Right renal cortex interstitium (tissue), 3 donors: ENCODE measurements at places on chromosomes 3 and 15.

DNA sequence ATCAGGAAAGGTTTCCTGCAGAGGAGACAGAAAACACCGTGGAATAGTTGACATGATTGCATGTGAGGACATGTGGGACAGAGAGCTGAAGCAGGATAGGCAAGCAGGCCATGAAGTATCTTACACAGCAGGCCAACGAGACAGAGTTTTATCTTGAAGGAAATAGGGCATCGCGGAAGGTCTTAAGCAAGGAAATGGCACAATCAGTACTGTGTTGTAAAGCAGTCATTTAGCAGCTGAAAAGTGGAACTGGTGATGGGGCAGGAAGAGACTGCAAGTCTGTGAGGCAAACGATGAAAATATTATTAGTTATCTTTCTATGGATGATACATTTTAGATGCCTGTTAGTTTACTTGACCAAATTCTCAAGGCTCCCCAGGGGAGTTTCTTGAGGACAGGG, 535.1 kb downstream of the SOX2 start:
- DNase-seq = no peak

GRCh38 chr3:132180337-132180791, 136.8 kb upstream of the ACP3 start:
- peak; percentile 29 for DNase-seq

DNA sequence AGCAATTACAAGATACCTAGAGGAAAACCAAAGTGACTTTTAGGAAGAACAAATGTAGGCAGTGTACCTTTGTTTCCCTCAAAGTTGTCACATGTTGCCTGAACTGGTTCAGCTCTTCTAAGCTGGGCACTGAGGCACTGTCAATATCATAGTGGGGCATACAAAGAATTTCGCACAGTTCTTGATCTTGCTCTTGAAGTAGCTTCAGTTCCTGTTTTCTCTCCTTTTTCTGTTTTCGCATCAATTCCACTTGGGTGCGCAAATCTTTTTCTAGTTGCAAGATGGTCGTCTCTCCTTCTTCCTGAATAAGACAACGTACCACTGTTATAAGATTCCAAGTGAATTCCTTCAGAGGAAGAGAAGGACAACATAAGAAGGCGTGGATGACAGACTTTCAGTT, 12.7 kb downstream of the PRC1 start:
- no peak for DNase-seq

DNA sequence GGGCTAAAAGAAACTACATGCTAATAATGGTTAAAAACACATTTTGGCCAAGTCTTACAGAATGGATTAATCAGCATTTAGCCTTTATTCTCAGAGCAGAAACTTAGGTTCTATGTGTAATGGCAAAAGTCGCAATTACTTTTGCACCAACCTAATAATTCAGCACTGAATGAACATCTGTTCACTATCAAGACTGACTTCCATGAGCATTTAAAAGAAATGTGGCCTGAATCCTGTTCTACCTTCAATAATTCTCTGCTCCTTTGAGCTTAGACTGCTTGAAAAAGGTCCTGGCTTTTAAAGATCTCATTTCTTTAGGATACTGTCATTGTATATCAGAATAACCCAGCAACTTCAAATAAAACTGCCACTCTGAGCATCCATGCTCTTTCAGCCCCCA, 145.9 kb downstream of the PDZRN3 start:
- no peak for DNase-seq

GRCh38 chr15:40793216-40793989, 13.5 kb upstream of the ZFYVE19 start:
- no peak for DNase-seq

- DNase-seq = no peak
These were observed 17.5 kb downstream of the CCR8 start for GRCh38 chr3:39346785-39347585.

DNA sequence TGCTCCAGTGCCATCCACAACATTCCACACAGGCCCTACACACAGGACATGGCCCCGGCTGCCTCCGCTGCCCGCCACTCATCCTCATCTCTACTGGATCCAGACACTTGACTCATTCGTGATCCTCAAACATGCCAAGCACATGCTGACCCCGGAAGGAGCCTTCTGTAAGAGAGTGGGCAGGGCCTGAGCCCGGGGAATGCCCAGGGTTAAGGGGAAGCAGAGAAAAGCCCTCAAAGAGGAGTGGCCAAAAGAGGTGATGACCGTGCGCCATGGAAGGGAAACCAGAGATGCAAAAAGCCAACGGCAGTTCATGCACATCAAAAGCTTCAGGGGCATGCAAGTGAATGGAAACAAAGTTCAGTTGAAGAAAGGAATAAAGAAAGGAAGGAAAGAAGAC, 46.1 kb downstream of the RFTN1 start:
- DNase-seq = no peak

DNA sequence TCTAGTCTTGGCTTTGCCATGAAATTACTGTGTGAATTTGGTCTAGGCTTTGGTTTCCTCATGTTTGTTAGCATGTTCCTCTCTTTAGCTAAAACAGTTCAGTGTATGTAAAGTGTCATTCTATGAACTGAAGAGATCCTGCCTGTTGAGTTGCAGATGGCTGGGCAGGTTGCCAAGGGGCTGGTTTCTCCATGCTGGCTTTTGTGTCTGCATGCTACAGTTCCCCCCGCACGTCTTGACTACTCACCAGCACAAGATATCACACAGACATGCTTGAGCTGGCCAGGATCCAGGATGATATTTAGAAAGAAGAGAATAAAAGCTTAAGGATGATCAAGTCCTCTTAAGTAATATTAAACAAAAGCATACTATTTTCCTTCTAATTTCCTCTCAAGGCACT, 90.2 kb downstream of the CERS3 start:
- peak; percentile 57 for DNase-seq

GRCh38 chr15:73323374-73323955, 45.3 kb downstream of the HCN4 start:
- DNase-seq = no peak

- DNase-seq = no peak
These were observed 11.3 kb downstream of the USF3 start for GRCh38 chr3:113685124-113685523.

GRCh38 chr15:63114465-63114864, 7.2 kb upstream of the LACTB start:
- DNase-seq = no peak

DNA sequence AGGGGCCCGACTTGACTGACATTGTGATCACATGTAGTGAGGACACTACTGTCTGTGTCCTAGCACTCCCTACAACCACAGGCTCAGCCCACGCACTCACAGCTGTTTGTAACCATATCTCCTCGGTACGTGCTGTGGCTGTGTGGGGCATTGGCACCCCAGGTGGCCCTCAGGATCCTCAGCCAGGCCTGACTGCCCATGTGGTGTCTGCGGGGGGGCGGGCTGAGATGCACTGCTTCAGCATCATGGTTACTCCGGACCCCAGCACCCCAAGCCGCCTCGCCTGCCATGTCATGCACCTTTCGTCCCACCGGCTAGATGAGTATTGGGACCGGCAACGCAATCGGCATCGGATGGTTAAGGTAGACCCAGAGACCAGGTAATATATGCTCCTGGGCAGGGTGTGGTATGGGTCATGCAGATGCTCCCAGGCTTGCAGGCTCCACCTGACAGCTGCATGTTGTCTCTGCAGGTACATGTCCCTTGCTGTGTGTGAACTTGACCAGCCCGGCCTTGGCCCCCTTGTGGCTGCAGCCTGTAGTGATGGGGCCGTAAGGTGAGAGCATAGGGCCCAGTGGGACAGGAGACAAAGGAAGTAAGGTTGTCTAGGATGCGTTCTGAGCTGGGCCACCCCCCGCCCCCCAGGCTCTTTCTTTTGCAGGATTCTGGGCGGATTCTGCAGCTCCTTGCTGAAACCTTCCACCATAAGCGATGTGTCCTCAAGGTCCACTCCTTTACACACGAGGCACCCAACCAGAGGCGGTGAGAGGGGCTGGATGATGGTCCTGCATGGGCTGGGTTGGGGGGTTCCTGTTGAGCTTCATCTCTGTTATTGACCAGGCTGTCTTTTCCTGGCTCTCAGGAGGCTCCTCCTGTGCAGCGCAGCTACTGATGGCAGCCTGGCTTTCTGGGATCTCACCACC, 4.4 kb downstream of the DALRD3 start:
- no peak for DNase-seq

DNA sequence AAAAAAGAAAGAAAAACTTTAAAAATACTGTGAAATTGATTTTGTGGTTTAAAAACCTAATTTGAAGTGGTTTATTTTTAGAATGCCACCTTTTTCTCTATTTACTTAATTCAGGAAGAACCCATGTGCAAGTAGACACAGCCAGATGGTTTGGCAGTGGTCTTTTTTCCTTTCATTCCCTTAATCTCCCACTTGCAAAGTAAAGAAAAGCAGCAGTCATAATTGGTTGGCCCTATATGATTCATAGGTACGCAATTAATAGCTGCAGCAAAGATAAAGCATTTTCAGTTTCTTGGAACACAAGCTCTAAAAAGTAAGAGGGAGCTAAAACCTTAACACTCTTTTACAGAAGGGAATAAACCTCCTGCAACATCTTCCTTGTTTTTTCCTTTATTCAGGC, 115.3 kb downstream of the MECOM start:
- DNase-seq = no peak

GRCh38 chr3:137360531-137361201, 402.9 kb downstream of the IL20RB start:
- DNase-seq = no peak

DNA sequence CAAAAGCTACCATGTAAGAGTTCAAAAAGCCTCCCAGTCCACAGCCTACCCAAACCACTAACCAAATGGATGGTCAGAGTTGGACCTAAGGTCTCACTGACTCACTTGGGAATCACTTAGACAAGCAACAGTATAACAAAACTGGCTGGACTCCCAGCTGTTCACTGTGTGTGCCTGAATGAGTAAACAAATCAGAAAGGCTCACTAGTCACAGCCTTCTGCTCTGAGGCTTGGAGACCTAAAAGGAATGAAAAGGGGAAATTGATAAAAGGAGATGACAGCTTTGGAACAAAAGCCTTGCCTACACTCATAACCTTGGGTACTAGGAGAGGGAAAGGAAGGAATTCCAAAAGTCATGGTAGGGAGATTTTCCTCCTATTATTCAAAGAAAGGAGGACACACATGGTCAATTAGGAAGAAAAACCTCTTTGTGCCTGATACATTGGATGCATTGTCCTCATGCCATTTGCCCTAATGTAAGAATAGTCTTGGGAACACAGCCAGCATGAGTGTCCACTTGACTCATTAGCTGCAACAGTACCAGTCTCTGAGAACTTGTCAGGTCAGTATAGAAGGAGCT, 92.3 kb downstream of the FRMD5 start:
- no peak for DNase-seq

GRCh38 chr3:24639481-24640329, 145.1 kb upstream of the THRB start:
- no peak for DNase-seq

GRCh38 chr3:45640724-45641361, 46.3 kb downstream of the LIMD1 start:
- DNase-seq = no peak

DNA sequence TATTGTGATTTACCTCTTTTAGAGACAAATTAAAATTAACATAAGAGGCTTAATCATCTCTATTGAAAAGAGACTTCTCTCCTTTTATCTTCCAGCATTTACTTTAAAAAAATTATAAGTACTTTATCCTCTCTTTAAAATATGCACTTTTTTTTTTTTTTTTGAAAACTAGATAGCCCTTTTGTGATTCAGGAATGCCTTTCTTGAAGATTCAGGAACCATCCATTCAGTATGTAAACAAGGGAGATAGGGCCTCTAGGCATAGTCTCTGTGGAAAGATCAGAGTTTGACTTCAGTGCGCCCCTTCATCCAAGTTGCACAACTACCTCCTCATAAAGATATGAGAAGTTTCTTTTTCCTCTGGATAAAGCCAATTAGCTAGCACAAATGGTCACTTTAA, 1163.7 kb downstream of the SI start:
- no peak for DNase-seq

DNA sequence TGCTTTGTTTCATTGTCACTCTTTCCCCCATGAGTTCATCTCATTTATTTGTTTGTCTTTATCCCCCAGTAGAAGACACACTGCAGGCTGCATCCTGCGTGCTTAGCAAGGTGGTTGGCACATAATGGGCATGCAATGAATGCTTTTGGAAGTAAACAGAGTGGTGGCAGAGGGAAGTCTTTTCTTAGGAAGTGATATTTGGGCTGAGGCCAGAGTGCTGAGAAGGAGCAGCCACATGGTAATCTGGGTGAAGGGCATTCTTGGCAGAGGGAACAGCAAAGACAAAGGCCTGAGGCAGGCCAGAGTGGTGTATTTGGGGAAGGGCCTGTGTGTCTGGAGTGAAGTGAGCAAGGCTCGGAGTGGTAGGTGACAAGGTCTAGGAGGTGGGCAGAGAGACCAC, 17.7 kb upstream of the ADAMTS7 start:
- DNase-seq = no peak

DNA sequence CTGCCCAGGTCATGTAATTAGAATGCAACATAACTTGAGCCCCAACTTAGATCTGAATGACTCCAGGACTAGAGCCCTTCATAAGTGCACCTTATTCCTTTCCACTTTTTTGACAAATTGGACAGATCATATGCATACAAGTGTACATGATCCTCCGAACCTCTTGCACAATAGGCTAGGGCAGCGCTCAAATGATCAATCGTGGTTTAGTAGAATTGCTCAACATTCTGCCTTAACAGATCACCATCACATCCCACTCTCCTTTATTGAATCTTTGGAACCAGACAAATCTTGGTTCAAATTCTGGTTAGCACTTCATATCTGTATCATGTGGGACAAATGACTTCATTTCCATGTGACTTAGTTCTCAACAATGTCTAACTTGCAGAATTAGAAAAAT, 106.8 kb upstream of the CDIN1 start:
- DNase-seq = no peak
